Cerebellum (tissue), 4 donors: ENCODE measurements at places on chromosomes 11 and 22.

DNA sequence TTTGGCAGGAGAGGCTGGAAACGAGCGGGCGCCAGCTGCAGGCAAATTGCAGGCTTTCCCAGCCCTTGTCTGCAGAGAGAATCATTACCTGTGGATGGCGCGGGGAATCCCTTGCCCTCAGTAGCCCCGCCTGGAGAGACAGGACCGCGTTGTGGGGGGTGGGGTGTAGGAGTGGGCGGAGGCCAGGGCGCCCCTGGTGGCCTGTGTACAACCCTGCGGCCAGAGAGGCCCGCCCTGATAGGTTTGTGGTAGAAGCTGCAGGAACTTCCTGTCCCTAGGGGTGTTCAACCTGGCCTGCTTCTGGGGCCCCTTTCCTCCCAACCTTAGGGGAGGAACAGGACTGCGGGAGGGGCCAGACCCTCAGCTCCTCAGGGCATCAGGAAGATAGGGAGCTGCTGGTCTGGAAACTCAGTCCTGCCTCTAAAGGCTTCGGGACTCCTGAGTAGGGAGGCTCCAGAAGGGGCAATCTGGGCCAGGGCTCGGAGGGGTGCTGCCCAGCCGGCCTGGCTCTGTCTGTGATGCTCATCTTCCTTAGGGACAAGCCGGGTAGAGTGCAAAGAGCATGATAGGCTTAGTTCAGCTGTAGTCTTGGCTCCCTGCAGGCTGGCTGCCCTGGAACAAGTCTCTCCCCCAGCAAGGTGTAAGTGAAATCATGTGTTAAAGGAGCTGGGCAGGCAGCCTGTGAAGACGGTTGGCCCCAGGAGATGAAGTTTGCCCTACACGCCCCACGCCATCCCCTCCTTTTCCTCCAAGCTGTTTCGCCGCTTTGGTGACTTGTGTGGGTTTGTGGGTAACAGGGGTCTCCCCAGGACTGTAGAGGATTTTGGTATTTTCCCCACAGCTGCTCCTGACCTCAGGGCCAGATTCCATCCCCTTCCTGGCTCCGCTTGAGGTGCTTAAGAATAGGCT, 24.1 kb upstream of the SUSD2 start:
- DNase-seq = peak; percentile 81

DNA sequence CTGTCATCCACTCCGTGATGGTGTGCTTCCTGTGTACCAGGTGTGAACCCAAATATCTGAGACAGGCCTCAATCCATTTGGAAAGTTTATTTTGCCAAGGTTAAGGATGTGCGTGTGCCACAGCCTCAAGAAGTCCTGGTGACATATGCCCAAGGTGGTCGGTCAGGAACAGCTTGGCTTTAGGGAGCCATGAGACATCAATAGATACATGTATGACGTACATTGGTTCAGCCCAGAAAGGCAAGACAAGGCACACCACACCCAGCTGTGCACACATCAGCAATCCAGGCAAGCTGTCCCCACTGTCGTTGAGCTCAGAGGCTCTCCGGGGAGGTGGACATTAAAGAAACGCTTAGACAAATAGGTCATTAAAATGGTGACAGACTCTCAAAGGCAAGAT, 56.8 kb upstream of the SHANK2 start:
- no peak for DNase-seq

DNA sequence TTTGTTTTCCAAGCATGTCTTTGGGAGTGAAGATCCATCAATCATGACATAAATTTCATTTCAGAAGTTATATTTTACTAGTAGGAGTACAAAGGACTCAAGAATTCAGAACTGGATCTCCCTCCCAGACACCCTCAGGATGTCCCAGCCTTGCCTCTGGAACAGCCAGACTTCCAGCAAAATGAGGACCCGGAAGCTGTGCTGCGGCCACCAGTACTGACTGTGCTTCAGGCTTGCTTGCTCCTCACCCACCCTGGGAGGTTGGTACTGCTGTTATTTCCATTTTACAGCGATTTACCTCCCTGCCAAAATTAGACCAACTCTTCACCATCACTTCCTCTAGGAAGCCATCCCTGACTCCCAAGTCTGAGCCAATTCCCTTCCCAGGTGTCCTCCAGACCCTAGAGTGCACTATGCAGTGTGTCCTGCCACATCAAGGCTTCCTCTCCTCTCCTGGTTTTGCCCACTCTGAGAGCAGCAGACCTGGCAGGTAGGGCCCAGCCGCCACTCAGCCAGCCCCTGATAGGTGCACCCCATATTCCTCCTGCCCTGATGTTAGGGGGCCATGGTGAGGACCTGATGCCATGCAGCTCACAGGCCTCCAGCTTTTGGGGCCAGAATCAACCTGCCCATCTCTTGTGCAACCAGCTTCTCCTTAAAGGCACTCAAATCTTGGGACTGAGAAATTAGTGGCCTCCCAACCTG, 47.3 kb upstream of the WNT7B start:
- no peak for DNase-seq

GRCh38 chr11:73404506-73405145, 28.4 kb downstream of the RELT start:
- DNase-seq = no peak

DNA sequence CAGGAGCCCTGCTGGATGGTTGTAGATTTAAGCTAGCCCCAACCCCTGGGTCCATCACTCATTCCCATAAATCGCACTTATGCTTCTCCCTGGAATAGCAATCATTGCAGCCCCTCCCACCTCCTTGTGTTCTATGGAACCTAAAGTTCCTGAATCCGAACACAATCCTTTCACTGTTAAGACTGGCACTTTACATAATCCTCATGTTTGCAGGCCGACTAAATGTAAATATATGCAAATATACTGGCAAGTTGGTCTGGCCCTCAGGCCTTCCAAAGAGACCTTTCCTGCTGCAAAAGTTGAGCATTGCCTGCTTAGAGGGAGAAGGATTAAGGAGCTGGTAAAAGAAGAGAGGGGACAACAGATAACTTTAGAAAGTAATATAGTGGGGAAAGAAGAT, 892.9 kb downstream of the OPCML start:
- no peak for DNase-seq

GRCh38 chr11:109845437-109845836, 247.8 kb upstream of the ZC3H12C start:
- DNase-seq = no peak

DNA sequence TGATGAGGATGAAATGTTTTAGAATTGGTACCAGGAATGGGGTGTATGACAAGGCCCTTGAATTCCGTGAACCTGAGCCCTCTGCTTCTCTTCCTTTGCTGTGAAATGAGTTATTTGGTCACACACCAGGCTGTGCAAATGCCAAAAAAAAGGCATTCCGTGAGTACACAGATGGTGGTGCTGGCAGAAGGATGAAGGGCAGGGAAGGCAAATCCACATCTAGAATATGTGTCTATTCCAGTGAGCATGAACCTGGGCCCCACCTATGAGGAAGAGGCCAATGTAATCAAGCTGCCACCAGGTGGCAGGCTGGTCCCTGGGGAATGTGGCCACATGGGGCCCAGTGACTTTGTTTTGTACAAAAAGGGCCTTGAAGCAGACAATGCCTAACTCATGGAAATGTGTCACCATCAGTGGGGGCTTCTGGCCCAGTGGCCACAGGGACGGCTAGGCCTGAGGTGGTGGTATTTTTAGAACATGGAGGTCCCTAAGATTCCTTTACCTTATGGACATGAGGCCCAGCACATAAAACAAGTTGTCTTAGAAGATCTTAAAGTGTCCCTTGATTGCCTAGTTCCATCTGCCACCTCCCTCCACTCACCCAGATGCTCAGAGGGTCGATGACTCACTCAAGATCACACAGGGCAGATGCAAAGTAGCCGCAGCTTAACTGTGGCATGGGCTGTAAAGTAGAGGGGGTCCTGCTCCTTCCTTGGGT, 3.9 kb upstream of the RNF215 start:
- peak; percentile 43 for DNase-seq

DNA sequence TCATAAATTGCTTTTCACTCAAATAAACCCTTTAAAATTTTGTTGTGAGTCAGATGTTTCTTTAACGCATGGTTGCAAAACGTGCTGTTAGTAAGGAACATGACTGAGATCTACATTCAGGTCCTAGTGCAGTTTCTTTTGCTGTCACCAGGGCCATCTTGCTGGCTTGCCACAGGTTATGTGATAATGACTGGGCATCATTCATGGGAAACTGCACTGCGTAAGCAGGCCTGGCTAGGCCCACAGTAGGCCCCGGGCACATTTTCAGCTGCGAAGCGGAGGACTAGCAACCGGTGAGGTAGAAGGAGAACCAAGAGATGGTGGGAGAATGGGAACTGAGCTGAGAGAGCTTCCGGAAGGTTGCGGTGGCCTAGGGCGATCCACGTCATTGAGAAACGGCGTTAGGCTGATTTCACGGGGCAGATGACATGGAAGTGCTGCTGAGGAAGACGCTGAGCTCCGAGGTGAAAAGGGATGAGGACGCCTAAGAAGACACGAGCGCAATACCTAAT, 3.2 kb upstream of the KLHDC7B start:
- DNase-seq = no peak

GRCh38 chr11:83191986-83192385, 1.5 kb upstream of the ANKRD42 start:
- no peak for DNase-seq

- DNase-seq = no peak
Observed at GRCh38 chr11:124583781-124584180, 14.0 kb downstream of the OR8A1 start.

- no peak for DNase-seq
Observed at GRCh38 chr11:72439455-72439854, 5.1 kb upstream of the CLPB start.

- DNase-seq = no peak
Observed at GRCh38 chr11:133753150-133753549, 92.2 kb downstream of the SPATA19 start.

- no peak for DNase-seq
Observed at GRCh38 chr22:42151924-42152635, 21.5 kb upstream of the CYP2D6 start.

GRCh38 chr11:2132874-2133240, 6.3 kb downstream of the IGF2 start:
- no peak for DNase-seq

GRCh38 chr11:14542324-14542723, 22.1 kb upstream of the PSMA1 start:
- DNase-seq = no peak

GRCh38 chr11:93169950-93170561, 27.7 kb downstream of the SLC36A4 start:
- DNase-seq = no peak

- DNase-seq = no peak
Observed at GRCh38 chr11:116172156-116172555, 600.6 kb downstream of the BUD13 start.

DNA sequence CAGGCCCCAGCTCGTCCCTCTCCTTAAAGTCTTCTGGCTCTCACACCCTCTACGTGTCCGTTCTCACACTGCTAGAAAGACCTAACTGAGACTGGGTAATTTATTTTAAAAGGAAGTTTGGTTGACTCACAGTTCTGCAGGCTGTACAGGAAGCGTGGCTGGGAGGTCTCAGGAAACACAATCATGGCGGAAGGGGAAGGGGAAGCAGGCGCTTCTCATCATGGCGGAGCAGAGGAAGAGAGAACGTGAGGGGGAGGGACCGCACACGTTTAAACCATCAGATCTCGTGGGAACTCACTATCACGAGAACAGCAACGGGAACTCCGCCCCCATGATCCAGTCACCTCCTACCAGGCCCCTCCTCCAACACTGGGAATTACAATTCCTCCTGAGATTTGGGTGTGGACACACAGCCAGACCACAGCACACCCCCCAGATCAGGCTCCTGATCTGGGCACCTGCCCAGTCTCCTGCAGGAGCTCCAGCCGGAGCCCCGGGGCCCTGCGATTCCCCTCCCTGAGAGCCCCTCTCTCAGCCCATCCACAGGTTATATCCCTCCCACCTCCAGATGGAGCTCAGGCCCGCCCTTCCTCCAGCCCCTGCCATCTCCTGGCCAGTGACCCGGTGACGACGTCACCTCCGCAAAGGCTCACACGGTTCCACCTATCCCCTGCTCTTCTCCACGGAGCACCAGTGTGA, 170.2 kb downstream of the BRD1 start:
- no peak for DNase-seq

DNA sequence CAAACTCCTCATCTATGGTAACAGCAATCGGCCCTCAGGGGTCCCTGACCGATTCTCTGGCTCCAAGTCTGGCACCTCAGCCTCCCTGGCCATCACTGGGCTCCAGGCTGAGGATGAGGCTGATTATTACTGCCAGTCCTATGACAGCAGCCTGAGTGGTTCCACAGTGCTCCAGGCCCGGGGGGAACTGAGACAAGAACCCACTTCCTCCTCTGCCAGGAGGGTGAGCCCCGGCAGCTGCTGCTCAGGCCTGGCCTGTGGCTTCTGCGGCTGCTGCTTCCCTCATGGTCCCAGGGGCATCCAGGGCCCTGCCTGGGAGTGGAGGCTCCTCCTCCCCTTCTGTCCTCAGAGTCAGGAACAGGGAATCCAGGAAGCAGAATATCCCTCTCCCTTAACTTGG, 98.4 kb downstream of the ZNF280B start:
- no peak for DNase-seq

DNA sequence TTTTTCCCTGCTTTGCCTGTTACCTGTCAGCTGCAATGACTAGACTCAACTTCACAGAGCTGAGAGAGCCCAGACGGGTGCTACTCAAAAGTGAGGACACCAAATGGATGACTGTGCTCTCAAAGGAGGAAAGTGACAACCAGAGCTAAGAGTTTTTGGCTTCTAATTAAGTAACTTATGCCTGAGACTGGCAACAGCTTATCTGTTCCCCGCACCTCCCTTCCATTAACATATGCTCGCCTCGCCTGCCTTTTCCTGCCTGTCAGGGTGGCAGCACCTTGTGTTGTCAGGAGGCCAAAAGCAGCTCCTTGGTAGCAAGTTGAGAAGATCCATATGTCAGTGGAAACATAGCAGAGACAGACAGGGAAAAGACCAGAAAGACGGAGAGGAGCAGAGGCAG, 573.9 kb upstream of the KIRREL3 start:
- no peak for DNase-seq

DNA sequence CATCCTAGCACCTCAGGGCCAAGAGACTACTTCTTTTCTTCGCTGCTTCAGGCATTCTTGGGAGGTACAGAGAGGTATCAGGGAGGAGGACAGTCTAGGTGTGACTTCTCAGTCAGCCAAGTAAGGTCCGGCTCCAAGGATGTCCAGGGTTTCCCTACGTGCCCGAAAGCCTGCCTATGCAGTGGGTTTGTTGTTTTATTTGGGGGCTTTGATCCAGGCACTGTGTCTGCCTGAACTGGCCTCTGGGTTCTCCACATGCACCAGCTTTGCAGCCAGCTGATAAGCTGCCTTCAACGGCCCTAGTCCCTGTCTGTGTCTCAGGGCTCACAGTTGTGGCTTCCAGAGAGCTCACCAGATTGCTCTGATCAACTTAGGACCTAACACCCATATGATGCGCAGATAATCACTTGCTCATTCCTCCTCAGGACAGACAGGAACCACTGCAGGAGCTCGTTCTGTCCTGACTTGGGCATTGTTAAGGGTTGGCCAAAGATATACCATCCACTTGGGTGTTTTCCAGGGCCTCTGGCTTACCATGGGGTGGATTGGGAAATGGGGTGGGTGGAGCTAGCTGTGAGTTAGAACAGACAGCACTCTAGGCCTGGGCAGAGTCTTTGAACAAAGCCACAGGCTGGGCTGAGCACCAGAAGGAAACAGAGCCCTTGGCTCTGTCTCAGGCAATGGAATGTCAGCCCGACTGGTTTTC, 45.5 kb upstream of the CRYBB3 start:
- DNase-seq = no peak
